ENCODE measurements at places on chromosomes 3 and 15.
A peak's percentile ranks its signal among the peaks of the same experiment; 100 is the strongest.

DNA sequence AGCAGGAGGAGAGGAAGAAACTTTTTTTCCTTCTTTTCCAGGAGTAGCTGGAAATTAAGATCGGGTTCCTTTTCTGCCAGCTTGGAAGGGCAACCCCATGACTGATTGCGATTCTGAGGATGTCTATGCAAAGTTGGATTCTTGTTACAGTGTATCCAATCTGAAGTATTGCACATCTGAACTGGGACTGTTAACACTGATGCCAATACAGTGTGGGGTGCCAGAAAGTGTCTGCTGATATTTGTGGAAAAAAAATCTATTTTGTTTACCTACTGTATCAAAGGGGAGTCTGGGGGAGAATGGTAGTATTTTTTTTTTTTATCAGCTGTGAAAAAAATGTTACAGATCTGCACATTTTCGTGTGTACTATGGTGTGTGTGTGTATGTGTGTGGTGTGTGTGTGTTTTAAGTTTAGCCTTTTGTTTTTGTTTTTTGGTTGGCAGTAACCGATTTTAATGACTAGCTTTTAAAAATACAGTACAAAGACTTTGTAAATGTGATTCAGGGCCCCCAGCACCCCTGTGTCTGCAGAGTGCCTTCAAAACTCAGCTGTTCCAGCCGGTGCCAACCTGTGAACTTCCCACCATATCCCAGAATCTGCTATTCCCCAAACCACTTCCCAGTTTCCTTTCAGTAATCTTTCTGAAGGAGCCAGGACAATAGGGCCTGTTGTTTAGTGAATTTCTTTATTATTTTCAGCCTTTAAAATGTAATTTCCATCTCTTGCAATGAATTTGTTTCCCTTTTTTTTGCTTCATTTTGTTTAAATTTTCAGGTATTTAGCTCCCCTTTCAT lies 1.9 kb downstream of the RAP2B start:
- DNase-seq: peak; percentile 33

DNA sequence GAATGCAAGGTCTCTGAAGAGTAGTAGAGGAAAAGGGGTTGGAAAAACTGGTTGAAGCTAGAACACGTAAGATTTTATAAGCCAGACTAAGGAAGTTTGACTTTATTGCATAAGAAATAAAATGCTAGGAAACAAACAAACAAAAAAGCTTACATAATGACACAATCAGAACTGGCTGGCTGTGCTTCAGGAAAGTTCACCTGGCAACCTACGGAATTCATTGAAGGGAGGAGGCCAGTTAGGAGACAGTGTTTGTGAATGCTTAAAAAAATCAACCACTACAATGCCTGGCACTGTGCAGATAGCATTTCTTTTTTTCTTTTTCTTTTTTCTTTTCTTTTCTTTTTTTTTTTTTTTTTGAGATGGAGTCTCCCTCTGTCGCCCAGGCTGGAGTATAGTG lies 1.9 kb upstream of the ICE2 start:
- DNase-seq: no peak

- no peak for DNase-seq
These were observed 22.2 kb upstream of the DNAJC13 start for GRCh38 chr3:132395126-132395525.

DNA sequence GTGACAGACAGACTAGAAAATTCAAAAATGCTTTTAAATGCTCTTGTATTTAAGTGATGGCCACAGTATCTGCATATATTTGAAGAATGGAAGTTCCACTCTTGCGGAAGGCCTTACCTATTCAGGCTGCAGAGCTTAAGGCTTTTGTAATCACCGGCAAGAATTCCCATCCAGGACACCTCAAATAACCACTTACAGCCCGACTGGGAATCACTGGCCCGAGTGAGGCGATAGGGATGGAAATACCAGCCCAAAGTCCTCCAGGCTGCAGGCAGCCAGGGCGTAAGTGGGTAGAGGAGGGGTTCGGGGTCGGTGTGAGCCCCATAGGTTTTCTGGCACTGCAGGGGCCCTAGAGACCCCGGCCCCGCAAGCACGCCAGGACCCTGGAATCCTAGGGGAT lies 9.5 kb downstream of the CMTM7 start:
- DNase-seq: no peak

- DNase-seq: no peak
These were observed 69.8 kb upstream of the ROBO2 start for GRCh38 chr3:76969996-76970615.

DNA sequence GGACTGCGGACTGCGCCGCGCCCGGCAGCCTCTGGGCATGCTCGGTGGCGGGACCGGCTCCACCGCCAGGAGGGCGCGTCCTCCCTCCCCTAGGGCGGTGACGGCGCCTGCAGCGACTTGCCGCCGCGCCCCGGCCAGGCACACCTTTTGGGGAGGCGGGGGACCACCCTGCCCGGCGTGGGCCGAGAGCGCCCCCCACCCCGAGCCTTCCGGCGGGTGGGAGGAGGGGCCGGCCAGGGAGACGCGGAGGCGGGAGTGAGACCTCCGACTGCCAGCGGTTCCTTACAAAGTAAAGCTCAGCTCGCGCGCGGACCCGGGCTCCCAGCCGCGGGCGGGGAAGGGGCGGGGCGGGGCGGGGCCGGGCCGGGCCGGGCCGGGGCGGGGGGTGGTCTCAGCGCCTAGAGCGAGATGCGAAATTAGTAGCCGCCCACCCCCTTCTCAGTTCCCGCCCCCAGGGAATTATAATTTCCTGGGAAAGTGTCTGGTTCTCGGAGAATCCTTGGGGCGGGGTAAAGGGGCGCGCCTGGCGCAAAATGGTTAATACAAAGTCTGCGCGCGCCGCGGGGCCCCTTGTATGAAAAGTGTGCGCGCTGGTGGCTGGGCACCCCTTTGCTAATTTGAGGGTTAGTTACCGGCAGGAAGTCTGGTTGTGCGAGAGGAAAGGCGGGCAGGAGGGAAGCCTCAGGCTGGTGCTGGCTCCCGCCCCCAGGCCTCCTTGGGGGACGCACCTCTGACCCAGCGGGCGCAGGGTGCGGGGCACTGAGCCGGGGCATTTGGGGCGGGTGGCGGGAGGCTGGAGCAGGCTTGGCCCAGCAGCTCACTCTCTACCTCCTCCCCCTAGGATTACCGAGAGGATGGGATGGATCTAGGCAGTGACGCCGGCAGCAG lies 224.8 kb upstream of the IL12A start:
- DNase-seq: peak; percentile 79

DNA sequence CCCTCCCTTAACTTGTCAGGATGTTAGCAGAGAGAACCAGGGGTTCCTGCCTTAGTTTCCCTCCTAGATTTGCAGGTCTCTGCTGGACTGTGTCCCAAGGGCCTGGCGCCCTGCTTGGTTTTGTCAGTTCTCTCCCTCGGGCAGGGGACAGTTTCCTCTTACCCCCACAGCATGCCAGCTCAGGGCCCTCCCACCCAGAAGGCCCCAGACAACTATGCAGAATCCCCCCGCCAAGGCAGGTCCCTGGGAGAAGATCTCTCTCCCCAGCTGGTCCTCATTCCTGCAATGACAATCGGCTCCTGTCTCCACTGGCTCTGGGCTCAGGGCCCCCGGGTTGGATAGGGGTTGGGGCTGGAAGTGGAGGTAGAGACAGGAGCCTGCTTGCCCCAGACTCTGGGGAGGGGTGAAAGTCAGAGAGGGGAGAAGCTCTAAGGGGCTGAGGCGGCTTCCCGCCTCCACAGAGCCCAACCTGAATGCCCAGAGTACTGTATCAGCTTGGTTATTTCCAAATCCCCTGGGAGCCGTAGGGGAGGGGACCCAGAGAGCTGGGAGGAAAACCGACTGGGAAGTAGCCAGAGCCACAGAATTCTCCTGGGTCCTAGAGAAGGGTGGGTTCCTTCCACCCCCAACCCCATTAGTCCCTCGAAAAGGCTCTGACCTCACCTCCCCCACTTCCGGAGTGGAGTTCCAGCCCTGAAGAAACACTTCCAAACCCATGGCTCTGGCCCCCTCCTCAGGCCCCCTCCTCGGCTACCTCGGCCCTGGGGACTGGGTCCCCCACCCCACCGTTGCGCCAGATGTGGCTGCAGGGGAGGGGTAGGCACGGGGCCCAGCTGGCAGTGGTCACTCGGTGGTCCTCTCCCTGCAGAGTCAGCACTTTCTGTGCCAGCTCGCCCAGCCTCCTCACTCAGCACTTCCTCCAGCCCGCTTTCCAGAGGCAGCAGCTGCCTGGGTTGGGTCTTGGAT lies 3.8 kb upstream of the LOXL1 start:
- DNase-seq: peak; percentile 63

DNA sequence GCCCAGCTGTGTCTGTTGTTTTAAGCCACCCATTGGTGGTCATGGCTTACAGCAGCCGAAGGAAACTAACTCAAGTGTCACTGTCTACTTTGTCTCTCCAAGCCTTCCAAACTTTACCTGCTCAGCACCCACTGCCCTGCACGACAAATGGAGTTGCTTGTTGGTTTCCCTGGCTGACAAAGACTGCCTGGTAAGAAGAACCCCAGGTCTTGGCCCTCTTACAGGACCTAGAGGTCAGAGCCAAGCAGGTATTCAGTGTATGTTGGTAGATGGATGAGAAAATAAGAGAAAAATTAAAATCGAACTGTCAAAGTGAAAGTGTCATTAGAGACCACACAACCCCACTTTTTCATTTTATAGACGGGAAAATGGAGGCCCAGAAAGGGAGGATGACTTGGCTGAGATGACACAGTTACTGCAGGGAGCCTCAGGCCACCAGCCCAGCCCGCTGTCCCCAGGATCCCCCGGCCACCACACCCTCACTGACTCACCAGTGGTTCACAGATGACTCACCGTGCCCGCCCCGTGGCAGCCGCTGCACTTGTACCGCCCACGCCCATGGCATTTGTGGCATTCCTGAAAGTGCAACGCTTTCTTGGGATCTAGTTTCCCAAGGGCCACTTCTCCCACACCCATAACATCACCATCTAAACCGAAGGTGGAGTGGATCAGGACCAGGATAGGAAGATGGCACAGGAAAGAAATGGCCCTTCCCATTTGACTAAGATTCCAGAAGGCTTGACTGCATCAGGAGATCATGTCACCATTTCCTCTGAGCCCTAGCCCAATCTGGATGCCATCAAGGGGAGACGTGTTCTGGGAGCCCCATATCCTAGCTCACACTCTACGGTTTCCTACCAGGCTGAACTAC lies 15.2 kb downstream of the SSUH2 start:
- DNase-seq: no peak

- DNase-seq: no peak
These were observed 7.5 kb downstream of the SOX2 start for GRCh38 chr3:181718987-181719911.

DNA sequence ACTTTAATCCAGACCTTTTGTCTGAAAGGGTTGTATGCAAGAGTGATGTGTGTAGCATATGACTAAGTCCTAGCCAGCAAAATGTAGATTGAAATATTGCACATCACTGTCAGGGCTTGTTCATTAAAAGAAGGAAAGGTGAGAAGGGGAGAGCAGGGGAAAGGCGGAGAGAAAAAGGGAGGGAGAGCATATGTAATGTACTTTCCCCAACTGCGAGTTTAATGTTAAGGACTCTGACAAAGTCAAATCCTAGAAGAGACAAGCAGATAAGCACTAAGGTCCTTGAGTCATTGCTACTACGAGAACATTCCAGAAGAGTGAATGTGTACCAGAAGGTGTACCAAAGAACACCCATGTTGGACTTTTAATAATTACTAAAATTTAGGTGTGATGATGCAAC lies 1336.7 kb downstream of the NSUN3 start:
- no peak for DNase-seq

- no peak for DNase-seq
These were observed 331.0 kb upstream of the RGMA start for GRCh38 chr15:93420050-93420452.

- no peak for DNase-seq
These were observed 131.3 kb downstream of the FAM43A start for GRCh38 chr3:194816748-194817591.

- no peak for DNase-seq
These were observed 164.4 kb downstream of the OPA1 start for GRCh38 chr3:193757457-193757856.

GRCh38 chr3:71311661-71312046 lies 271.9 kb downstream of the FOXP1 start:
- DNase-seq: no peak

- no peak for DNase-seq
These were observed 4.0 kb upstream of the ADPGK start for GRCh38 chr15:72787526-72787925.

DNA sequence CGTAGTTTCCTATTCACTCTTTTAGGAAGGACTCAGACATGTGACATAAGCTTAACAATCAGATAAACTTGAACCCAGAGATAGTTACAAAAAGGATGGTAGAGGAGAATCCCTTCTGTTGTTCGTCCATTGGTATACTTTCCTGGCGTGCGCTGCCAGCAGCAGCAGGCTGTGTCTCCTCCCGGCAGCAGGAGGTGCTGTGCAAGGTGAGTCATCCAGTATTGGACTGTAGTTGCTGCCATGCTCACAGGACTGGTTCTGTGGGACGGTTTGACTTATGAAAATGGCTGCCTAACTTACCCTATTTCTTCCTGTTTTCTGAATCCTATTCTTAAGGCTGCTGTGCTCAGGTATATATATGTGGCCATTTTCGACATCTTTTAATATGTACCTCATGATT lies 253.4 kb upstream of the LRRC3B start:
- no peak for DNase-seq

DNA sequence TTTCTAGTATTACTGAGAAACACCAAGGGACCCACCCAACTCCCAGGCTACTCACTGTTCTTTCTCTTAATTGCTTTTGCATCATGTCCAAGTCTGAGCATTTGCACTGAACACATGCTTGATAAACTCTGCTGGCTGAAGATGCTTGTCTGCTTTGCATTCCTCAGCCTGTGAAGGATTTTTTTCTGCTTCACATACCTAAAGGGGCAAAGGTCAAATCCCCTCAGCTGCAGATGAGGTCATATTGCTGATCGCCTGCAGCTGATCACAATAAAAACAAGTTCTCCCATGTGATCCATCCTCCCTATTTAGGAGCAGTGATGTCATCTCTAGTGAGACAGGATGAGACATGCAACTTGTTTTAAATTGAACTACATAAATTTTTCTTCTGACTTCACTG lies 84.6 kb upstream of the DCBLD2 start:
- DNase-seq: peak; percentile 18

- DNase-seq: no peak
These were observed 89.0 kb downstream of the RPL22L1 start for GRCh38 chr3:170780955-170781354.

- no peak for DNase-seq
These were observed 84.1 kb upstream of the PRR23E start for GRCh38 chr3:127108796-127109195.

- DNase-seq: no peak
These were observed 34.3 kb downstream of the AMOTL2 start for GRCh38 chr3:134339913-134340312.

DNA sequence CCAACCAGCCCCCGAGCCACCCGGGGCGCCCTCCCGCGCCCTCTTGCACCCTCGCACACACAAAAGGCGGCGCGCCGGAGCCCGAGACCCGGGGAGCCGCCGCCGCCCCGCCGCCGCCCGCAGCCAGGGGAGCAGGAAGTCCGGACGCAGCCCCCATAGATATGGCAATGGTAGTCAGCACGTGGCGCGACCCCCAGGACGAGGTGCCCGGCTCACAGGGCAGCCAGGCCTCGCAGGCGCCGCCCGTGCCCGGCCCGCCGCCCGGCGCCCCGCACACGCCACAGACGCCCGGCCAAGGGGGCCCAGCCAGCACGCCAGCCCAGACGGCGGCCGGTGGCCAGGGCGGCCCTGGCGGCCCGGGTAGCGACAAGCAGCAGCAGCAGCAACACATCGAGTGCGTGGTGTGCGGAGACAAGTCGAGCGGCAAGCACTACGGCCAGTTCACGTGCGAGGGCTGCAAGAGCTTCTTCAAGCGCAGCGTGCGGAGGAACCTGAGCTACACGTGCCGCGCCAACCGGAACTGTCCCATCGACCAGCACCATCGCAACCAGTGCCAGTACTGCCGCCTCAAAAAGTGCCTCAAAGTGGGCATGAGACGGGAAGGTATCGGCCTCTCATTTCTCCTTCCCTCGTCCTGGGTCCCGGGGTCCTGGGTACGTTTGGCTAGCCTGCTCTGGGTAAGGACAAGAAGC lies 1.6 kb downstream of the NR2F2 start:
- DNase-seq: no peak
